ENCODE measurements at places on chromosomes 7 and 10. TPM values are rescaled to one million over a fixed set of nuclear protein-coding genes. Genes with fewer than 3 reads are reported as not detected.

DNA sequence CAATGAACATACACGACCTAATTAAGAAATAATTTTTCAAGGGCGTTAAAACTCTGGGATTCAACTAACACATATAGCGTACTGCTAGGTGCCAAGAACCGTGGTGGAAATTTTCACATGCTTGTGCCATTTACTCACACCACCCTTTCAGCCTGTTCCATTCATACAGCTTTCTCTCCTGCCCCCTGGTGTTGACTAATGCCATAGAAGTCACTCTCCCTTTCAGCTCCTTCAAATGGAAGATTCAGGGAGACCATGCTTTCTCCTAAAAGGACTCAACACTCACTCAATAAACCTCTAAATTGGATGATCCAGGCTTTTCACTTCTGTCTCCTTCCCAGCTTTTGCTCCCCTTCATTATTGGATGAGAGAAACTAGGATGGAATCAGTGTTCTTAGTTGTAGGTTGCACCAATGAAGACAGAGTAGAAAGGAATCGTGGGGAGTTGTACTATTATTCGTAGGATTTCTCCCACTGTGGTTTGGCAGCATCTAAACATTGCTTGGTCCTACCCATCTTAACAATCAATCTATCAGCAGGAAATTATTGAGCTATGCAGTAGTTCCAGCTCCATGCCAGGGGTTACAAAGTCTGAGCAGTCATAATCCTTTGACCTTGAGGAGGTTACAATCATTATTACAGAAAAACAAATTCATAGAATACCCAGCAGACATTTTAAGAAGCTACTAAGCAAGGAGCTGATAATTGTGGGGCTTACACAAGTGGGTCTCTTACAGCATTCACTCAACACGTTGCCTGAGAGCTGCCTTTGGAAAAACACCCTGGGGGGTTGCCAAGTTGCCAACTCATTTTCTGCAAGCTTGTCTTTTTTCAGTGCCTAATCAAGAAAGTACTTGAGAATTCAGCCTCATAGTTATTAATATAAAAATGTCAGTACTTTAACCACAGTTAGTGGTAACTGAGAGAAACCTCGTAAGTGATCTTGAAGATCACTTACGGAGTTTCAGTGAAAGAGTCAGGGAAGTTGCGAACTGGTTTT, 2.8 kb upstream of the PPP1R3C start:
- H3K27me3 ChIP-seq, result no peaks in the 10 kb centered on the region
- no peak overlapping the region for H3K27ac ChIP-seq
- H3K36me3 ChIP-seq, result no peaks in the 10 kb centered on the region
- no peak overlapping the region for H3K4me3 ChIP-seq
- H3K4me1 ChIP-seq, result peaks cover 5% of the 10 kb centered on the region
- DNase-seq, result no peak

The AGMO gene
- 0.85 TPM for total RNA-seq

GRCh38 chr7:150388709-150389531, 9.8 kb downstream of the ZNF775 start:
- no peaks in the 10 kb centered on the region for H3K27me3 ChIP-seq
- H3K4me1 ChIP-seq, result peaks cover 22% of the 10 kb centered on the region
- no peaks in the 10 kb centered on the region for H3K36me3 ChIP-seq
- no peak overlapping the region for H3K27ac ChIP-seq
- H3K4me3 ChIP-seq, result no peak overlapping the region

DNA sequence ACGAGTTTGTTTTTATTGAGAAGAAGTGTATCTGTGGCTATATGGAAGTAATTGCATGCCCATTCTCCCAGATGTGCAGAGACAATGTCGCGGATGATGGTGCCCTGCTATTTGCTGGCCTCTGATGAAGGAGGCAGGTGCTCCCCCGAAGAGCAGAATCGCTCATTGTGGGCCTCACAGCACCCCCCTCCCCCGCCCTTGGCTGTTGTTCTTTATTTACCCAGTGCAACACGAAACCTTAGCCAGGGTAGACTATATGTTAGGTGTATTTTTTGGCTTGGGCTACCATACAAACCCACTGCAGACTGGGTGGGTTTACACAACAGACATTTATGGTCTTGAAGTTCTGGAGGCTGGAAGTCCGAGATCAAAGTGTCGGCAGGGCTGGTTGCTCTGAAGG, 3.4 kb upstream of the ADCY1 start:
- peaks cover 15% of the 10 kb centered on the region for H3K4me1 ChIP-seq
- H3K27ac ChIP-seq, result no peak overlapping the region
- DNase-seq, result no peak
- H3K4me3 ChIP-seq, result no peak overlapping the region
- no peaks in the 10 kb centered on the region for H3K36me3 ChIP-seq

The CDHR1 gene
- total RNA-seq, result 0.94 TPM

The TMEM270 gene
- not detected for total RNA-seq

DNA sequence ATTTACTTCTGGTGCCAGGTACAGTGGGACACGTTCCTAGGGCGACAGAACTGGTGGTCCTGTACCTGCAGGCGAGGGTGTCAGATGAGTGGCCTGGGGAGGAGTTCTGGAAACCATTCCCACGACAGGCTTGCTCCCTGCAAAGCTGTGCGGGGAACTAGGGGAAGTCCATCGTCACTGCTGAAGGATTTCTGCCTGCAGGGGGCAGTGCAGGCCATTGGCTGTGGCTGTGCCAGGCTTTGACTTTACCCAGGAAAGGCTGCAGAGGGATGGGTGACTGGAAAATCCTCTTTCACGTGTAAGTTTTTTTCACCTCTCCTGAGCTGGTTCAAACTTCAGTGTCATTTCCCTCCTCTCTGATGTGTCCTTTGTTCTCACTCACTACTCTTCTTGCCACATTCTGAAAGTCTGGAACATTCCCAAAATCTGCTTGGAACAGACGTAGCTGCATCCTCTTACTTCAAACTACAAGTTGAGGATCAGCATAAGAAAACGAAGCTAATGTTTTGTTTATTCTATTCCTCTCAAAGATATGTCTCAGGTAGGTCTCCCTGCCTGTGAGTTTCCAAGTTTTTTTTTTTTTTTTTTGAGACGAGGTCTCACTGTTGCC, 126.5 kb downstream of the SH2D4B start:
- H3K27ac ChIP-seq, result no peak overlapping the region
- peaks cover 7% of the 10 kb centered on the region for H3K4me1 ChIP-seq
- H3K4me3 ChIP-seq, result no peak overlapping the region
- peak; percentile 73 for DNase-seq
- H3K27me3 ChIP-seq, result no peaks in the 10 kb centered on the region

The EPHB4 gene
- 72.9 TPM for total RNA-seq

The RTKN2 gene
- total RNA-seq, result 5.7 TPM

GRCh38 chr10:48458662-48459048, 146.2 kb downstream of the ARHGAP22 start:
- no peak overlapping the region for H3K4me3 ChIP-seq
- no peaks in the 10 kb centered on the region for H3K4me1 ChIP-seq
- H3K36me3 ChIP-seq, result no peaks in the 10 kb centered on the region

The C10orf53 gene
- total RNA-seq, result not detected

DNA sequence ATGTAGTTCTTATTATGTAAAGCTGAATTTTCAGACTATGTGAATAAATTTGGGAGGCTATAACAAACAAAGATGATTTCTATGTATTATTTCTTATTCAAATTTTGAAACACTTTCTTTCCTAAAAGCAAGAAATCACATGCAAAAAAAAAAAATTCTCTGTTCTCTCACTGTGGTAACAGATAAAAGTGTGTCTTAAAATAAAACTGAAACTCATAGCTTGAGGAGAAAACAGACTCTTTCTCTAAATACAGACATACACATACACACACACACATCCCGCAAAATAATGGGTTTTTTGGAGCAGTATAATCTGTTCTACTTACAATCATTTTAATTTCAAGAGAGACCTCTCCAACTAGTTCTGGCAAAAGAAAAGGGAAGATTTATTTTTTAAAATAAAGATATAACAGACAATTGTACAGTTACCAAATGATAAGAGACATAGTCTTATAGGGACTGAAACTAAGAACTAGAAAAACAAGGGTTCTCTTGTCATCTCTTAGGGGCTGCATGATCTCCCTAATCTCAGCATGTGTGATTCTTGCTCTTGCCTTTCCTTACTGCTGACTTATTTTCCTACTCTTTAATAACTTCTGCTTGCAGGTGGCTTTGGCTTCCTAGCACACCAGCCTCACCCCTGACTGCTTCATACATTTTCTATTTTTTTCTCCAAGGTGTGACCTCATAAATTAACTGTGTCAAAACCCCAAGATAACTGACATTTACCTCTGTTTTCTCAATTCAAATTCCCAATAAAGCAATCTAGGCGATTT, 483.5 kb upstream of the POT1 start:
- no peaks in the 10 kb centered on the region for H3K36me3 ChIP-seq

The ANKRD30A gene
- not detected for total RNA-seq

The GHRHR gene
- total RNA-seq, result not detected

The CRPPA gene
- 2.1 TPM for total RNA-seq

DNA sequence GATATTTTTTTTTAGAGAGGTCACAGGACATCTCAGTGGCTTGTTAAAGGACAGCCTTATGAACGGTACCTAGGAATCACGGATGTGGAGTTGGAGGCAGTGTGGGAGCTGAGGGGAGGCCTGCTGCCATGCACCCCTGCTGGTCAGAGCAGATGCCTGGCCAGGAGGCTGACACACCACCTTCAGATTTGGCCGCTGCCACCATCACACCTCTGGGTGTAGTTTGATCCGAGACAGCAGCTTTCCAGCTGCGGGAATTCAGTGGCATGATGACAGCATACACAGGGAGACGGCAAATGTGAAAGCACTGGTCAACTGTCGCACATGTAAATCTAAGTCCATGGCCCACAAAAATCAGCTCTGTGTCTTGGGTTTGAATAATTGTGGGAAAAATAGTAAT, 285.4 kb downstream of the ADARB2 start:
- no peaks in the 10 kb centered on the region for H3K36me3 ChIP-seq
- no peak overlapping the region for H3K27ac ChIP-seq
- H3K4me1 ChIP-seq, result no peaks in the 10 kb centered on the region
- H3K4me3 ChIP-seq, result no peak overlapping the region

DNA sequence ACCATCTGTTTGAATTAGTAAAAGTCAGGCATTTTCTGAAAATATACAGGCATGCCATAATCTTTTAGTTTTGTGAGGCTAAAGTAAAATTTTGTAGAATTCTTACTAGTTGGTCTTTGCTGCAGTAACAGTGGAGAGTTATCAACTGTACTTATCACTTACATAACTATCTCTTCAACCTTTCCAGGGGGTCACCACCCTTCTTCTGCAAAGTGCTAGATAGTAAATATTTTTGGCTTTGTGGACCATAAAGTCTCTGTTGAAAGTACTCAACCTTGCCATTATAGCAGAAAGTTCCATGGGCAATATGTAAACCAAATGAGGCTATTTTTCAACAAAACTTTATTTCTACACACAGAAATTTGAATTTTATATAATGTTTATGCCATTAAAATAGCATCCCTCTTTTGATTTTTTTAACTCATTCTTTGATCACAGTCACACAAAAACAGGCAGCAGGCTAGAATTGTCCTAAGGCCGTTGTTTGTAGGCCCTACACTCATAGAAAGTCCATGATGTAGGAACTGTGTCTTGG, 59.5 kb upstream of the KLF6 start:
- no peaks in the 10 kb centered on the region for H3K27me3 ChIP-seq
- no peaks in the 10 kb centered on the region for H3K36me3 ChIP-seq
- no peak for DNase-seq
- H3K27ac ChIP-seq, result no peak overlapping the region

DNA sequence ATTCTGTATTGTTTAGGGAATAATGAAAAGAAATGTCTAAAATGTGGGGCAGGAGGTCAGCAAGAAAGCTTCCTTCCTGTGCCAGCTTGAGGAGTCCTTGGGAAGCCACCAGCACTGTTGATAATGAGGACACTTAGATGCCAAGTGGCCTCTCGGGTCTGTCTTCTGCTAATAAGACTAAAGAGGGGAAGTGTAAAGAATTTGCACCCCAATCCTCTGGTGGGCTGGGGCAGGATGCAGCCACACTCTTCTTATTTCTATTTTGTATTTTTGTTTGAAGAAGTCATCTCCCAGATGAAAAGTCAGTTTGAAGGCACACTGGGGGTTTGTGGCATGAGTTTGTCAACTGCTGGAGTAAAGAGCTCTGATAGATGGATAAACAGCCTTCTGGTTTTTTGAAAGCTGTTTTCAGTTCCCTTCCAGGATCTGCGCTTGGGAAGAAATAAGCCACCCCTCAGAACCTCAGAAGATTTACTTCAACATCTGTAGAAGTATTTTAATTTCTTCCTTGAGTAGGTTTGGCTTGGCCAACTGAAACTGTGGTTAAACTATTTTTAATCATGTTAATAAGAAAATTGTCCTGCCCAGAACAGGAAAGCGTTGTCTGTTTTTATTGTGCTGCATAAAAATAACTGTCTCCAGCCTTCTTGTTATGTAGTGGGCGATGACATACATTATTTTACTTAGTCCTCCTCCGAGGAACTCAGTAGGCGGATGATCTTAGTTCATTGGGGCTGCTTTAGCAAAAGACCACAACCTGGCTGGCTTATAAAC, 128.8 kb upstream of the GPR26 start:
- H3K36me3 ChIP-seq, result no peaks in the 10 kb centered on the region
- no peak for DNase-seq
- H3K27me3 ChIP-seq, result peaks cover 16% of the 10 kb centered on the region
- no peak overlapping the region for H3K27ac ChIP-seq

DNA sequence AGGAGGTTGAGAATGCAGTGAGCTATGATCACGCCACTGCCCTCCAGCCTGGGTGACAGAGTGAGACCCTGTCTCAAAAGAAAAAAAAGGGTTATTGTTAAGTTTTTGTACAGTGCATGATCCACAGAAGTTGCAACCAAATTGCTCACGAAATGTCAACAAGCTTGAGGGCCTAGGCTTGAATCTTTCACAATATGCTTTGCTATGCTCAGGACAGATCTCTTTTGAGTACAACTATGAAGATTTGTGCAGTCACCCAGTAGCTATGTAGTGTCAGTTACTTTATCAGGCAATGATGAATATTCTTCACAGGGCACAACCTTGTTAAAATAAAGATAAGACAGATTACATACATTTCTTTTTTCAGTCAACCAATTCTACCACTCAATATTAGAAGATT, 109.2 kb downstream of the PRTFDC1 start:
- no peak overlapping the region for H3K27ac ChIP-seq
- H3K4me3 ChIP-seq, result no peak overlapping the region
- H3K4me1 ChIP-seq, result no peaks in the 10 kb centered on the region
- H3K36me3 ChIP-seq, result no peaks in the 10 kb centered on the region

DNA sequence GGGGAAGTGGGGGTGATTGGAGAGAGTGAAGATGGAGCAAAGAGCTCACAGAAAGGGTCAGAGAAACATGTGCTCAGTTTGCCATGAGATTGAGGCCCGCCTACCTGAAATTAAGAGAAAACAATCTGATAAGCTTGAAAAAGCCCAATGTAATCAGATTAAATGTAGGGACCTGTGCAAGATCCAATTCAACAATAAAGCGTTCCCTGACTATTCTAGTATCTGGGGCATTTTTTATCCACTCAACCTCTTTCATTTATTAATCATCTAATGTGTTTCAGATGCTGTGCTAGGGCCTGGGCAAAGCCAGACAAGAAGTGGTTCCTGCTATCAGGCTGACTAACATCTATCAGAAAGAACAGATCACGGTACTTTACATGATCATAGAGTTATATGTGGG, 238.4 kb upstream of the MYO3A start:
- H3K27me3 ChIP-seq, result no peaks in the 10 kb centered on the region
- H3K27ac ChIP-seq, result no peak overlapping the region
- H3K4me1 ChIP-seq, result no peaks in the 10 kb centered on the region
- H3K4me3 ChIP-seq, result no peak overlapping the region

- no peaks in the 10 kb centered on the region for H3K36me3 ChIP-seq
- H3K4me1 ChIP-seq, result peaks cover 62% of the 10 kb centered on the region
- H3K27me3 ChIP-seq, result no peaks in the 10 kb centered on the region
- no peak for DNase-seq
Observed at GRCh38 chr7:26189697-26190096, 10.8 kb downstream of the HNRNPA2B1 start.
